ENCODE measurements at places on chromosomes 2 and 18.

DNA sequence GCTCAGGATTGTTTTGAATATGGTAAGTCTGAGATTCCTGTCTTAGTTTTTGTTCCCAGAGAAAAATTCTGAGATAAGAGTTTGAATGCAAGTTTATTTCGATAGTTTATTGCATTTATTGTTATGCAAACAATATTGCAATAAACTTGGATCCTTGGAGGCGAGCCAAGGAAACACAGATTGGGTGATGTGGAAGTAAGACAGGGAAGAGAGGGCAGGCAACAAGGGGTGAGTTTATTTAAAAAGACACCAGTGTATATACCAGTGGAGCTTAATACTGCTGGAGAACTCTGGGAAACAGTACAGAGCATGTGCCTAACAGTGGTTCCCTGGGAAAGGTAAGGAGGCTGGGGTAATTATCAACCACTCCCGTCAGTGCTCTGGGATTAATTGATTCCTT is 87.5 kb upstream of the NEDD4L start:
- no peak for DNase-seq

- DNase-seq: no peak
Measured at GRCh38 chr2:78029392-78029995, 507.3 kb upstream of the LRRTM4 start.

- DNase-seq: no peak
Measured at GRCh38 chr2:149021761-149022160, 16.7 kb upstream of the LYPD6B start.

- DNase-seq: no peak
Measured at GRCh38 chr2:2845267-2845666, 514.2 kb upstream of the MYT1L start.

DNA sequence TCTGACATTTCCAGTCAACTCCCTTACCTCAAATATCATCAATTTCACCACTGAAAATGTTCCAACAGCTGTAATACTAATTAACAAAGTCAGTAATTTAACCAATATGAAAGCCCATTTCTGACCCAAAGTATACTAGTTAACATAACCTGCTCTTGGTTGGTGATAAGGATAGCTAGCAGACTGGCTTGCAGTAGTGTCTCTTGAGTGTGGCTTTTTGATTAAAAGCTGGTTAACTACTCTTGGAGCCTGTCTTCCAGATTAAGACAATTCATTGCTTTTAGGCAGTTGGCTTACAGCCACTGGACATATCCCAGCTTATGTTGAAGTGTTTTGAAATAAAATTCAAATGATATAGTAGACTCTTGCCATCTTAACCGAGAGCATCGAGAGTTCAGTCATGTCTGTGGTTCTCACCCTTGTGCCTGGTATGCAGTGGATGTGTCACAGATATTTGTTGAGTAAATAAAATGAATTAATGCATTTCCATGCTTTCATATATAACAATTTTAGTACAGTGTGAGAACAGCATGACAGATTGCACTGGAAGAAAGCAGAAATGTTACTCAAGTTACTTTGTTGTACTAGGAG is 158.1 kb downstream of the TANC1 start:
- DNase-seq: no peak

DNA sequence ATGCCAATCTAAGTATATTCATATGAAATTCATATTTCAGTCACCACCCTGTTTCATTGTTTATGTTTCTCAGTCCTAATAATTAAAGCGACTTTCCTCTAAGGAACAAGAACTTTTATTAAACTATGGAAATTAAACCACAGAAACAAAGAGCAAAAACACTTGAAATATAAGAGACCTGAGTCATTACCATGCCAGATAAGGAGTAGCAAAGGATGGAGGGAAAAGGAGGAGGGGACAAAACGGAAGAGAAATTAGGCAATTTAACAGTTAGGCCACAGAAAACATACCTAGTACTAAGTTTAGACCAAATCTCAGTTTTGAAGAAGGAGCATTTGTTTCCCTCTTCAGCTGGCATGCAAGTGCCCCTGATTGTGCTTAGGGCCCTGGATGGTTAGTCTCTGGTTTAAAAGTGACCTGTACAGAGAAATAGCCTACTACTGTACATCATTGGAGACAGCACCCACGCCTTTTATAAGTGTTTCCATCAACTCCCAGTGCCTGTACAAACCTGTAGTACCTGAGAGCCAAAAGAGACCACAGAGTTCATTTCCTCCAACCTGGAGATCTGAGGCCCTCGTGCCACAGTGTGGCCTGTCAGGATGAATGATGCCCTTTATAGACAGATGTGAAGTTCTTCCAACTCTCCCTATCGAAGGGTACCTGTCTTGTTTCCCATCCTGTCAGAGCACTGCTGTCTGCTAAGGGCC is 74.5 kb downstream of the SPATS2L start:
- DNase-seq: no peak

- DNase-seq: no peak
Measured at GRCh38 chr18:56542476-56542875, 95.9 kb downstream of the TXNL1 start.

Data from activated CD8-positive, alpha-beta memory T cell treated with anti-CD3 and anti-CD28 coated beads for 4 hours (primary cell).